Stimulated activated CD4-positive, alpha-beta T cell treated with anti-CD3 and anti-CD28 coated beads, Interleukin-2, amount 100 ng/mL, for 48 hours (primary cell): ENCODE measurements at places on chromosomes 5 and 9.

GRCh38 chr5:72845889-72846288, 29.4 kb downstream of the TNPO1 start:
- DNase-seq = no peak

- no peak for DNase-seq
Measured at GRCh38 chr5:33470544-33470943, 29.8 kb downstream of the TARS1 start.

- no peak for DNase-seq
Measured at GRCh38 chr5:147819261-147819770, 12.2 kb downstream of the SPINK1 start.

GRCh38 chr5:179263391-179264052, 81.7 kb downstream of the ADAMTS2 start:
- DNase-seq = no peak

DNA sequence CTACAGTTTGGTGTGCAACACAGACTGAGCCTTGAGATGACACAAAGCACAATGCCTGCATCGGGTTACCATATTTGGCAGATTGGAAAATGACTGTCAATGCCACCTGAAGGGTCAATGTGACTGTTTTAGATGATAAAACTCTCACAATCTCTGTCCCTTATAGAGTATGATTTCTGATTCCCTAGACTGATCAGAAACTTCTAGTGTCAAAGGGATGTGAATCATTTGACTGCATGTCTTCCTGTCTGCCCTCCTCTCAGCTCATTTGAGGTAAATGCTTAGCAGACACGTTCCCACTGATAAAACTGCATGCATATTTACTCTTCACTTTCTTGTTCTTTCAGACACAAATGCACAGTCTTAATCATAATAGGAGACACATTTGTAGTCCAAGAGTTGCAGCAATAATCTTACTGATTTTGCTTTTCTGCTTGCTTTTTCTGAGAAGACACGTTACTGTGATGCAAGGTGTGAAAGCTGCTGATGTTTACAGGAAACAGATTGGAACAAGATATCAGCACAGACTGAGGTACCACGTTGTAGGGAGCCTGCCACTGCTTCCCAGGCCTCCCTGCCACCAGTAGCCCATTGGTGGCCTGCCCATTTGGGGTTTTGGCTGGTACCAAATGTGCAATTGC, 77.8 kb downstream of the GCNT4 start:
- DNase-seq = no peak

- DNase-seq = no peak
Measured at GRCh38 chr5:136205941-136206340, 13.0 kb upstream of the SMIM32 start.

DNA sequence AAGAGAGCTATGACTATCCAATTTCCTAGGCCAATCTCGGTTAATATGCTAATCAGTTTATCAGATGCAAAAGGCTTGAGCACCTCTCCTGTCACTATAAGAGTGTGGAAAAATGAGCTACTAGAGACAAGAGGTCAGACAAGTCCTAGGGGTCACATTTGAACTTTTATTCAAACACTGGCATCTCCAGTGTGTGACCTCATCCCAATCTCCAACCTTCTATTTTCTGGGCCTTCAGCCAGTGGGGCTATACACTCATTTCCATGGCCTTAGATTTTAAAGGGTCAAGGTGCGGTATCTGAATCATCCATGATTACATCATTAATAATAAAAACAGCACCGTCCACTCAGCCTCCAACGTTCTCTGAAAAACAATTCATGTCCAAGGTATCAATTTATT, 139.6 kb upstream of the LRRTM2 start:
- DNase-seq = no peak

DNA sequence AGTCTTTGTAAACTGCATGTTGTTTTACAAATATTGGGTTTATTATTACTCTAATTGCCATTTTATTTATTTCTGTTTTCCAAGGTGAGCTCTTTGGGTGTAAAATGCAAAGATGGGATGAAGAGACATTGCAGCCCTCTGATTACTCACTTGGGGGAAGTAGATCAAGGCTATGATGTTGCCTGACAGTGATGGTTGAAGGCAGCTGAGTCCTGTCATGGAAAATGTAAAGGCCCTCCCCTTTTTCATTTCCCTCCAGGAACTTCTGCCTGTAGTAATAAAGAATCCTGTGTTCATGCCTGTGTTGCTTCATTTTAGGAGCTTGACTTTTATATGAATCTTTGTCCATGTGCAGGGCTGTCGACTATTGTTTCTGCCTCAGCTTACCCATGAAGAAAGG, 605.4 kb upstream of the CLINT1 start:
- DNase-seq = no peak

GRCh38 chr5:172436078-172436878, 18.0 kb downstream of the SH3PXD2B start:
- DNase-seq = no peak

DNA sequence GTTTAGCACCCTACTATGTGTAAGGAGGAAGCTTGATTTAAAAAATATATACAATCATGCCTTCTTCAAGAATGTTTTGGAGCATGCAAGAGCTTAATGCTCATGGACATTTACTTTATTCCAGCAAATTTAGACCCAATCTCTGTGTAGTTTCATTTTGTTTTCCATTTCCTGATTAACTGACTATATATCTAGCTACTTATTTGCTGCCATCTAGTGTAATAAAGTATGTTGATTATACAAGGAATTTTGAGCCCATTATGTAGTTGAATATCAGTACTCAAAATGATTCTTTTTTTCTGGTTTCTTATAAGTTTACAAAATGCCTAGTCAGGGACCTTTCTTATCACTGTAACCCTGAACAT, 100.0 kb upstream of the CCDC152 start:
- no peak for DNase-seq

DNA sequence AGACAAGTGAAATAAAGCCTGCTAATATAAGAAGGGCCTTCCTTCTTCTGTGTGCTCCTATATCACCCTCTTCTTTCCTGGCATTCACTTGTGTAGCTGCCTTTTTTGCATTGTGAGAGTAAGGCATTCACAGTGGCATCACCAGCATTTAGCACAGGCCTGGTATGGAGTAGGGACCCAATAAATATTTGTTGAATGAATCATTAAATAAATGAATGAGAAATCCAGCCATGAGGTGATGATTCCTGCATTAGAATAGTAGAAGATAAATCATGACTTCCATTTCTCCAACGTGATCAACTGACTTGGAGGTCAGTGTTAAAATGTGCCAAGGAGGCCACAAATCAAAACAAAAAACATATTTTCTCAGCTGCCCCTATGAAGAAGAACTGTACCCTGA, 3.9 kb downstream of the PLPPR1 start:
- no peak for DNase-seq

GRCh38 chr9:91890662-91891061, 59.4 kb downstream of the ROR2 start:
- DNase-seq = no peak

DNA sequence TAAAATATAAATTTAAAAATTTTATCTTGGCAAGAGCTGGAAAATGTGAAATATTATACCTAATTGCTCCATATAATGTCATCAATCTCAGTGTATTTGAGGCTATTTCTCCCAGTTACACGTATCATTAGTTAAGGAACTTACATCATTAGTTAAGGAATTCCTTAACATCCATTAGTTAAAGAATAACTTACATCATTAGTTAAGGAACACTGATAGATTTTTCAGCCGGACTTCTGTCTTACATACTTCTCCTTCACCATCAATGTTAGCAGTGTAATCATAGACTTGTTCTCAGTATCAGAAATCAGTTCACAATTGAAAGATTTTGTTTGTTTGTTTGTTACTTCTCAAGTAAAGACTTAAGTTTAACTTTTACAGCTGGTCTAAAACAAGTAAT, 524.4 kb upstream of the CHD1 start:
- DNase-seq = no peak
